ENCODE measurements at places on chromosomes 12 and 14.

DNA sequence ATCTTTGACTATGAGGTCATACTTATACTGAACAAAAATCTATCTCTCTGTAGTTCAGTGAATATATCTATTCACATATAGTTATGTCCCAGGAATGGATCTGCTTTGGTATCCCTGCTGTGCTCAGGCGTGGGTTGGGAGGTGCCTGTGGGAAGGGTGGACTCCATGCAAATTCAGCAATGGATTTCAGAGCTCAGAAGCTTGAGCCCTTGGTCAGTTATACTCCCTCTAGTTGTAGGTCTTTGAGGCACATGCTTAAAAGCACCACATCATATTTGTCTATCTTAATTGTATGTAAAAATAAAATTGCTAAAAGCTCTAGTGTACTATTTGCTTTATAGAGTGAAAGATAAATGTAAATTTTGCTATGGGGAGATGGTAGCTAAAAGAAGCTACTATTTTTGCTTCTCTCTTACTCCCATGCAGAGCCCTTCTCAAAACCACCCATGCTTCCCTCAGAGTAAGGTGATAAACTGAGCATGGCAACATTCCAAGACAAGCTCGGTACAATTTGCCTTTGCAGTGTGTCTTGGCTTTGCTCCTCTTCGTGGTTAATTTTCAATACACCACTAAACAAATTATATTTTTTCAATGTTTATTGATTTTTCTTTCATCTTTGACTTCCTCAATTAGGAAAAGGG lies 54.9 kb downstream of the SLC16A7 start:
- no peak for DNase-seq

GRCh38 chr12:128784030-128784760 lies 39.6 kb downstream of the SLC15A4 start:
- no peak for DNase-seq

GRCh38 chr12:48175613-48176416 lies 7.6 kb upstream of the CCDC184 start:
- DNase-seq: no peak

DNA sequence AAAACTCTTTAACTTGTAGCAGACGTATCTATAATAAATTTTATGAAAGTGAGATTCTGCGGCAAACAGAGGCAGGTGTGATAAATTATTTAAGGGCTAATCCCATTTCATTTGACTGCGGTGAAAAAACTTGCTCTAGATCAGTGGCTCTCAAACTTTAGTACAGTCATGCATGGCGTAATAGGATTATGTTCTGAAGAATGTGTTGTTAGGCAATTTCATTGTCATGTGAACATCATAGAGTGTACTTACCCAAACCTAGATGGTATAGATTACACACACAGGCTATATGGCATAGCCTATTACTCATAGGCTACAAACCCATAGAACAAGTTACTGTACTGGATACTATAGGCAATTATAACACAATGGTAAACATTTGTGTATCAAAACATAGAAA lies 83.7 kb downstream of the HEATR5A start:
- no peak for DNase-seq

GRCh38 chr12:96375841-96376604 lies 24.2 kb downstream of the CDK17 start:
- DNase-seq: no peak

- DNase-seq: peak; percentile 91
Measured at GRCh38 chr14:90396341-90397339, at the start of gene CALM1. Gene CALM1 (plus strand): TSS chr14:90397029. CDS start chr14:90397231, 202 bp downstream.

DNA sequence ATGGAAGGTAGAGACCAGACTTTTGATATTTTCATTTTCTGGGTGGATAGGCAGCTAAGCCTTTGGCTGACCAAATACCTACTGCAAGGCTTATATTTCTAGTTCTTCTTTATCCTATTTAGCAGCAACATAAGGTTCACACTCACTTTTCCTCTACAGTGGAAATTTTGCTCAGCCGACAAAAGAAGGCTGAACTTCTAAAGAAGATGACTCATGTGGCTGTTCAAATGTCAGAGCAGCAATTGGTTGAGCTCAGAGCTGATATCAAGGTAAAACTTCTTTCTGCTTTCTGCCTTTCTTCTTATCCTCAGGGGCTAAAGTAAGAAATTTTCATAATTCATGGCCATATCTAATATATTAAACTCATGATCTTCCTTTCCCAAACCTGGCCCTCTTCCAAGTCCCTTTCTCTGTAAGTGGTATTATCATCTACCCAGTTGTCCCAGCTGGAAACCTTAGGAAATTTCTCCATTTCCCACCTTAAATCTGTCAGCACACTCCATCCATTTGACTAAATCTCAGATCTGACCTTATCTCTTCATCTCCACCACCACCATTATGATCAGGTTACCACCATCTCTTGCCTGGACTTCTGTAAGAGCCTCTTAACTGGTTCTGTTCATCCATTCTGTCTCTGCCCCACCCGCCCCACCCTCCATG lies 19.8 kb upstream of the KCNH3 start:
- DNase-seq: no peak

- no peak for DNase-seq
Measured at GRCh38 chr14:21399311-21399870, 15.6 kb upstream of the SUPT16H start.

- no peak for DNase-seq
Measured at GRCh38 chr12:113102811-113103210, 32.8 kb downstream of the RASAL1 start.

GRCh38 chr12:103737881-103738280 lies 103.2 kb downstream of the NT5DC3 start:
- no peak for DNase-seq

GRCh38 chr14:76698631-76699030 lies 62.6 kb upstream of the VASH1 start:
- no peak for DNase-seq

DNA sequence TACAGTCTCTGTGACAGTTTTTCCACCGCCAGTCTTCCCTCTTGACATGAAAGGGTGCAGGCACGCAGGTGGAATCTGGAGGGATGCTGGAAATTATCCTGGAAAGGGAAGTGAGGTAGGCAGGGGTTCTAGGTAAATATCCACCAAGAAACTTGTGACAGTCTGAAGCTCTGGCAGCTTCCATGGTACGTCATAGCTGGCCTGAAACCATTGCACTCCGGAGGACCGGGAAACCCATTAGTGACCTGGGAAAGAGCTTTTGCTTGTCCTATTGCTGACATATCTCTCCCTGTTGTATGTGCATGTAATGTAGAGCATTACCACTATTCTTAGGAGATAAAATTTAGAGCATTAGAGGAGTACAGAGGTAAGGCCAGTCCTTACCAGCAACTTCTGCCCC lies 275.9 kb downstream of the EGLN3 start:
- DNase-seq: no peak

GRCh38 chr14:22764382-22764781 lies 2.1 kb upstream of the OXA1L start:
- no peak for DNase-seq

DNA sequence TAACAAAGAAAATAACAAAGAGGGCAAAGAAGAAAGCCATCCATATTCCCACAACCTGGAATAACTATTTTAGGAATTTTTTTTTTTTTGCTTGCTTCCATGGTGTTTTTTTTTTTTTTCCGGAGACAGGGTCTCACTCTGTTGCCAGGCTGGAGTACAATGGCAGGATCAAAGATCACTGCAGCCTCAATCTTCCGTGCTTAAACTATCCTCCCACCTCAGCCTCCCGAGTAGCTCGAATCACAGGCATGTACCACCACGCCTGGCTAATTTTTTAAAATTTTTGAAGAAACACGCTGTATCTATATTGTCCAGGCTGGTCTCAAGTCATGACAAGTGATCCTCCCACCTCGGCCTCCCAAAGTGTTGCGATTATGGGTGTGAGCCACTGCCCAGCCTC lies 20.2 kb upstream of the ARID4A start:
- no peak for DNase-seq

DNA sequence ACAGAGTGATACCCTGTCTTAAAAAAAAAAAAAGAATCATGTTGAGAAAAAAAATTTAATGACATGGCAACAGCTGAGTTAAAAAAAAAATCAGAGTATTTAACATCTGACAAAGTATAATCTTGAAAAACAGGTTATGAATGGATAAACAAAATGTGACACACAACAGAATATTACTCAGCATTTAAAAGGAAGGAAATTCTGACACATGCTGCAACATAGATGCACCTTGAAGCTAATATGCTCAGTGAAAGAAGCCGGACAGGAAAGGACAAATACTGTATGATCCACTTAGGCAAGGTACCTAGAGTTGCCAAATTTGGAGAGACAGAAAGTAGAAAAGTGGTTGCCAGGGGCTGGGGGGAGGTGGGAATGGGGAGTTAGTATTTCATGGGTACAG lies 19.4 kb upstream of the EIF2B2 start:
- DNase-seq: no peak

GRCh38 chr12:123948796-123949769 lies 23.5 kb downstream of the CCDC92 start:
- no peak for DNase-seq

GRCh38 chr12:3683670-3684069 lies 69.2 kb downstream of the CRACR2A start:
- no peak for DNase-seq

GRCh38 chr12:128850400-128850799 lies 2.9 kb upstream of the GLT1D1 start:
- no peak for DNase-seq

DNA sequence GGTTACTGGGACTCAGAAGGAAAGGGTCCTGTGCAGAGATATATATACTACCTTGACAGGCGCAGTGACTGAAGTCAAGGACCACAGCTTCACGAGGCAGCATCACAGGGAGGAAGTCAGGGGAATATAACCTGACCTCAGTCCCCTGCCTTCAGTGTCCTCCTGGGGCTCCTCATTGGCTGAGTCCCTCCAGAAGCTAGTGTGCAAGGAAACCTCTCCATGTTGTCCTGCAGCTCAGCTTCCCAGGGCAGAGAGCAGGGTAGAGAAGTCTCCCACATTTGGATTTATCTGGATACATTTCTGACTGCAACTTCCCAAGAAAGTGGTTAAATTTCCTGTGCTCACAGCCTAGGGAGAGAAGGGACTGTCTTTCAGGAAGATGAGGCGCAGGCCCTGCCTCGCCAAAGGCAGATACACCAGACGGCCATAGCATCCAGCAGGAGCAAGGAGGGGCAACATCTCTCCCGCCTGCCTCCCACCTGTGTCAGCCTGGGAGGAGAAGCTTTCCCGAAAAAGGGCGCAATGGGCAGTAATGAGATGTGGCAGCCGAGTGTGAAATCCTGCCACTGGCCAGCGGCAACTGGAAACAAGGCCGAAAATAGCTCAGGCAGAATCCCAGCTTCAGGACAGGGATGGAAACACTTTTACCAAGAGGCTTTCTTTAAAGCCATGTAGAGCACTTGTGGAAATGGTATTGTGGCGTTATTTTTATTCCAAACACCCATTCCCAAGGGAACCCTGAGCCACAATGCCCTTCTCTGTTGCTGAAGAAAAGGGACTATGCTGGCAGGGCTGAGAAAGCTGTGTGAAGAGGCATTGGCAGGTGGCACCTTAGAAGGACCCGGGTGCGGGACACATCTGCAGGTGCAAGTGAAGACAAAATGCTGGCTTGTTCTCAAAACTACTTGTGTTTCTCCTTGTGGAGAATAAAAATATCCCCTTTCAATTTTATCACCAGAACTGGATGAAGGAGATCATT lies 54.9 kb upstream of the HIF1A start:
- no peak for DNase-seq

GRCh38 chr14:104706733-104707607 lies 17.1 kb upstream of the ADSS1 start:
- DNase-seq: no peak

DNA sequence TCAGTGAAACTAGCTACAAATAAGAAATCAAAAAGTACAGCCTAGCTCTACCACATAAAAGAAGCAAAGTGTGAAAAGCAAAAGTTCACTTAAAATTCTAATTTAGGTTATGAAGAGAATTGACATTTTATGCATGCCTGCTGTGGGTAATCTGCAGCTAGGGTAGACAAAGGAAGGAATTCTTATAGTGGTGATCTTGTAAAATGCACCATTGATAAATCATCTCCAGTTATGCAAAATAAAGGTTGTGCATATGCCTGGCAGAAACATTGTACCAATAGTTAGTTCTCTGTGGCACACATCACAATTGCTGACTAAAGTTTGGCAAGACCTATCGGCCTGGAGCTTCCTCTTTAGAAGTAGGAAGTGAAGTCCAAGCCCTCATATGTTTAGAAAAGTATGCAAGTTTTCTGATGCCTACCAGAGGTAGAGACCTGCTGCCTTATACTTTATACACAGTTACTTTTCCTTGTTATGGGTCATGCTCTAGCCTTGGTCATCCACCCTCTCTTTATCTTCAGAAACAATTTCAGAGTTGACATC lies 78.3 kb downstream of the TSHR start:
- DNase-seq: no peak

DNA sequence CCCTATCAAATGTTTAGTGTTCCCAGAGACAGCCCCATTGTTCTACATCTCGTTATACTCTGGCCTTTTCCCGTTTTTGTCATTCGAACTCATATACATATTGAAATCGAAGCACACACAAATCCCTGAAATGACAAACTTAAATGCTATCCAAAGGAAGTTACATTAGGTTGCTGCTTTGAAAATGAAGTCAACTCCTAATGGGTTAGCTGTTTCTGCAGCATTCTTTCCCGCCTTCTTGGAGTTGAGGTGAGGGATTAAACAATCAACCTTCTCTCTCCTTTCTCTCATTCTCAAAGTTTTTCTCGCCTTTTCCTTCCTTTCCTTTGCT lies 642 bp upstream of the PHC1 start:
- no peak for DNase-seq

DNA sequence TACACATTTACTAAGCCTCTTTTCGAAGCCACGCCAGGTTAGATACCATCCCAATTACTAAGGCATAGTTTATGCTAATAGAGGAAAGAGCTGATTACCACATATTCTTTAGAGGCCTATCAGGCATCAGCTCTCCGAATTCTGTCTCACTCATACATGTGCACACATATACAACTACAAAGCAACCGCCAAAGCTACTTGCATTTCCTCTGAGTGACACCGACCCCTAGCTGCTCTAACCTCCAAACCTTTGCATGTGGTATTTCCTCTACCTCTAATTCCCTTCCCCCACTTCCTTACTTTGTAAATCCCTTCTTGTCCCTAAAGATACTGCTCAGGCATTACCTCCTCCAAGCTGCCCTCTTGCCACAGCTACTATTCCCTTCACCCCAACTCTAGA lies 107.2 kb downstream of the DUSP6 start:
- DNase-seq: no peak

DNA sequence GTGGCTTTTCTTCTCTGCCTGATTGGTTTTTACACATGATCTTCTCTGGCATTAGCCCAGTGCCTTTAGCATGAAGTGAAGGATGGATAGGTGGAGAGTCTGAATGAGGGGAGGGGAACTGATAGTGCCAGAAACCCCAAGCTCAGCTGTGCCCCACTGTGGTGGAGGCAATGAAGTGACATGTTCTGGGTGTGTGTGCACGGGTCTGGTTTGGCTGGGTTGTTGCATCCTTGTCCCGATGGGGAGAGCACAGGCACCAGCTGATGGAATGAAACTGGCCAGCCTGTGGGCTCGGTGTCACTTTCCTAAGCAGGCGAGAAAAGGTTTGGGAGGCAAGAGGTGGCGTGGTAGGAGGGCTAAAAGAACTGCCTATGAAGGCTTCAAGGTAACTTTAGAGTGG lies 65.3 kb downstream of the CACNA1C start:
- DNase-seq: no peak

- no peak for DNase-seq
Measured at GRCh38 chr14:99344051-99344758, 72.2 kb upstream of the BCL11B start.

Data from GM18507 (cell line).